Left ventricle myocardium inferior (tissue), 1 donor: ENCODE measurements at places on chromosomes 1 and 21.
A peak's percentile ranks its signal among the peaks of the same experiment; 100 is the strongest.

DNA sequence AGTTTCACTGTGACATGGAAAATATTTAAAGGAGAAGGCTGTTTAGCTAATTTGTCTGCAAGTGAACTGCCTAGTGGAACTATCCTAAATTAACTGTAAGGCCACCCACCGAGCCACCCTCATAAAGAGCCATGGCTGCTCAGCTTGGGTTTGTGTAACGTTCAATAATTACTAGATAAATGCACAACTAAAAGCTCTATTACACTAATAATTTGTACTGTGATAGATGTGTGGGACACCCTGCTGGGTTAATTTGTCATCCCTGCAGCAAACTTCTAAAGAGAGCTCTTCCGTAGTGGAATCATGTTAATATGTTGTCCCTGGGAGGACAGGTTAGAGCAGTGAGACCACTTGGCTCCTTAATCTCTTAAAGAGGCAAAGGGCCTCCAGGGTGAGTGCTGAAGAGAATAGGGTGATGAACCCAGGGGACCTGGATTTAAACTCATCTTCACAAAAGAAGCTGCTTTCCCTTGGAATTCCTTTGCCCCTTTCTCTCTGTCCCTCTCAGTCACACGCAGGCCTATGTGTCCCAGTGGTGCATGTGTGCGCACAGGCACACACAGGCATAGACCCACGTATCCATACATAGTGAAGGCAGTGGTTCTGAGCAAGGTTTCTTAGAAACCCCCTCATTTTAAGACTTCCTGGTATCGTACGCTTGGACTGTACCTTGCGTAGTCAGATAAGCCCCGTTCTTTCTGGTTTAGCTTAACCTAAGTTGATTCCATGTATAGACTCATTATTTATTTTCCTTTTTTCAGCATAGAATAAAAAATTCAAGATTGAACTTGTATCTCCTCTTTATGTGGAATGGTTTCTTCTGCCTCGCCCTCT is 310.3 kb downstream of the NFIA start:
- no peak for DNase-seq

GRCh38 chr1:207316622-207317391 is 4.7 kb upstream of the CD55 start:
- no peak for DNase-seq

- no peak for DNase-seq
Observed at GRCh38 chr1:173330149-173330951, 123.2 kb upstream of the TNFSF4 start.

DNA sequence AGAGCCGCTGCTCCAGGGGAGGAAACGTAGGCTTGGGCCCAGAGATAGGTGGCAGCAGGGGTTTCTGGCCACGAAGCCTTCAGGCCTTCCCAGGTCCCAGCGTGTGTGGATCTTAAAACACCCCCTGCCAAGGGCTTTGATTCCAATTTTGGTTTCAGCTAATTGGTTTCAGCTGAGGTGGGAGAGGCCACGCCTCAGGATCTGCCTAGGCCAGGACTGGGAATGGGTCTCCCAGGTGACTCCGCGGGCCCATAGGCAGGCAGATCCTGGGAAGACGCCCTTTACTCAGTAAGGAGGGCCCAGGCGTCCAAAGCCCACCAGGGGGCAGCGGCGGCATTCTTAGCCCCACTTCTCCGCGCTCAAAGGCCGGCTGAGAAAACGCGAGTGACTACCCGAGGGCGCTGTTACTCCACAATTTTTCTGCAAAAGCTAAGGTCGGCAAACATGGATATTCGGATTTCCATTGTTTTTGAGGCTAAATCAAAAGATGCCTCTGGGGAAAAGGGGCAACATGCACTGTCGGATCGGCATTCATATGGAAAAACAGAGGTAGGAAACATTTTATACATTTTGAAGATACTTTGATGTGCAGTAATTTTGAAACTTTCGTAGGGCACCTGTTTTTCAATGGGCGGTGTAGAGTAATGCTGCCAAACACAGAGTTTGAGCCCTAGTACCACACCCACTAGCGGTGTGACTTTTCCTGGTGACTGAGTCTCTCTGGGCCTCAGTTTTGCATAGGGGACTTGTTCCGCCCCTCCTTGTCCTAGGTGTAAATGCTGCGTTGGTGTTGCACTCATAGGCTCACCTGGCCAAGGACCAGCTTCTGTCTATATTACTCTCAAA is 31.8 kb upstream of the BCL10 start:
- DNase-seq = peak; percentile 88

- DNase-seq = no peak
Observed at GRCh38 chr1:18307329-18307898, 173.3 kb upstream of the KLHDC7A start.

DNA sequence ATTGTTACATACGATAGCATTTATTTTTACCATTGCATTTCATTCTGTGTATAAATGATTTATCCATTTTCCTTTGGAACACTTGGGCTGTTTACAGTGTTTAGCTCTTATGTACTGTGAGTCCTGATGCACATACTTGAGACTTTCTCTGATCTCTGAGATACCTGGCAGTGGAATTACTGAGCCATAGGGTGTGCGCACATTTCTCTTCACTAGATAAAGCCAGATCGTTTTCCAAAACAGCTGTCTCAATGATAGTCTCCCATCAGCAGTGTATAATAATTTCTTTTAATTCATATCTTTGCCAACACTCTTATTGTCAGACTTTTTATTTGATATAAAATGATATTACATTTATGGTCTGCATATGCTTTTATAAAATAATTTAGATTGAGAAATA is 66.2 kb downstream of the VPS13D start:
- no peak for DNase-seq

- no peak for DNase-seq
Observed at GRCh38 chr1:224076407-224076806, 37.5 kb upstream of the FBXO28 start.

DNA sequence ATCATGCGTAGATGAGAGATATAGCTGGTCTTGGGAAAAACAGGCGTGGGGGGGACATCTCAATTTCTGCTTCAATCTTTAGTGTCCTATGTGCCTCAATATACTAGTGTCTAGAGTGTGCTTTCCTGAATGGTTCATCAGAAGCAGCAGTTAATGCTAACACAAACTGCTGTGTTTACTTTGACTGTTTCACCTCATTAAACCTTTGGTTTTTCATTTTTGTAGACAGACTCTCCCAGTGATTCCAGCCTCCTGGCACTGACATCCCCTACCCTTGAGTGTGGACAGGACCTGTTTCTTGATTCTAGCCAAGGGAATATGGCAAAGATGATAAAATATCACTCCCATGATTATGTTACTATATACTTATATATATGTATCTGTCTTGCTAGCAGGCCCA is 37.6 kb downstream of the ZYG11A start:
- no peak for DNase-seq

DNA sequence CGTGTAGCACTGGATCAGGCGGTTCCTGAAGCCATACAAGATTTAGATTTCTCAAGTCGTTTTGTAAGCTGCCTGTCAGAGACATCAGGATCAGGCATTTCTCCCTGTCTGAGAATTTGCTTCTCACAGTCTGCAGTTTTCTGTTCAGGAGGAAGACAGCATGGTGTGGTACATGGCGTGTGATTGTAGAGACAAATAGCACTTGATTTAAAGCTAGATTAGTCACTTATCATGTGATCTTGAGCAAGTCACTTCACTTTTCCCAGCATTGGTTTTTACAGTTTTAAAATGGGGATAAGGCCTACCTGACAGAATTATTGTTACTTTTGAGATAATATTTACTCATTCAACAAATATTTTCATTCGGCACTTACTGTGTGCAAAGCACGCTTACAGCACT is 63.3 kb downstream of the AK4 start:
- DNase-seq = no peak

GRCh38 chr1:190897233-190897632 is 419.6 kb upstream of the BRINP3 start:
- DNase-seq = no peak

DNA sequence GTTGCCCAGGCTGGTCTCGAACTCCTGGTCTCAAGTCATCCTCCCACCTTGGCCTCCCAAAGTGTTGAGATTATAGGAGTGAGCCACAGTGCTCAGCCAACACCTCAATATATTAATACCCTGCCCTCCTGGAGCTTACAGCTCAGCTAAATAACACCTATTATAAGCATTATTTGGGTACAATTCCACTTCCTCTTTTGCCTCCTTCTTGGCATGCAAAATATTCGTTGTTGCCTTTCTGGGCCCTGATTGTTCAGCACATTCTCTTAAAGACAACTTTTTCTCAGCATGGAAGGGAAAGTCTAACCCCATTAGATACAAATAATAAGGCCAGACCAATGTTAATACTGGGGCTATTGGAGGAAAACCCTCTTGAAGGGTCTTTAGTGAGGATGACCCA is 2.8 kb downstream of the PAQR7 start:
- no peak for DNase-seq

- DNase-seq = no peak
Observed at GRCh38 chr21:34055615-34056014, 17.8 kb upstream of the MRPS6 start.

GRCh38 chr1:230976825-230977747 is 1.6 kb downstream of the TTC13 start:
- no peak for DNase-seq
